Activated CD8-positive, alpha-beta T cell treated with anti-CD3 and anti-CD28 coated beads, Interleukin-2, amount 10 ng/mL, durations not matched to agents 7 days and 5 days (primary cell): ENCODE measurements at places on chromosomes 13 and 19. TPM values are rescaled to one million over a fixed set of nuclear protein-coding genes. Genes with fewer than 3 reads are reported as not detected.
A peak's percentile ranks its signal among the peaks of the same experiment; 100 is the strongest.

- H3K36me3 ChIP-seq: no peaks in the 10 kb centered on the region
- no peak overlapping the region for H3K27ac ChIP-seq
- no peak overlapping the region for H3K4me3 ChIP-seq
- no peak for DNase-seq
- H3K4me1 ChIP-seq: no peaks in the 10 kb centered on the region
These were observed 199.7 kb downstream of the TSHZ3 start for GRCh38 chr19:31149441-31149941.

Gene SPINT2
- 31.5 TPM for total RNA-seq

DNA sequence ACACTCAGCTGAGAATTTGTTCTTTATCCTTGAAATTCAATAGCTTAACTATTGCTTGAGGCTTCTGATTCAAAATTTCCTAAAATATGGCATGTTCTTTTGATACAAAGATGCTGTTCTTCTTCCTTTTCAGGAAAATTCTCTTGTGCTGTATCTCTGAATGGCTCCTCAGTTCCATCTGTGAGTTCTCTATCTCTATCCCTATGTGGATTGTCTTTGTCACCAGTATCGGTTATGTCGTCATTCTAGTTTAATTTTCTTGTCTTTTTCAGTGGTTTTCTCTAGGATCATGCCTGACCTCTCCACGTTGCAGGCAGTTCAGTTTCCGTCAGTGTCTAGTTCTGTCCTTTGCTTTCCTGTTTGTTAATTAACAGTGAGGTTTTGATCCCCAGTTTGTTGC lies 104.6 kb upstream of the GJB6 start:
- peaks cover 2% of the 10 kb centered on the region for H3K27me3 ChIP-seq
- no peak overlapping the region for H3K27ac ChIP-seq
- no peak overlapping the region for H3K4me3 ChIP-seq
- peaks cover 3% of the 10 kb centered on the region for H3K4me1 ChIP-seq
- no peak for DNase-seq

- no peak for DNase-seq
- peaks cover 21% of the 10 kb centered on the region for H3K4me1 ChIP-seq
- H3K36me3 ChIP-seq: peaks cover 21% of the 10 kb centered on the region
- no peak overlapping the region for H3K4me3 ChIP-seq
- no peak overlapping the region for H3K27ac ChIP-seq
- no peaks in the 10 kb centered on the region for H3K27me3 ChIP-seq
These were observed 14.7 kb downstream of the PIN1 start for GRCh38 chr19:9849791-9850190.

DNA sequence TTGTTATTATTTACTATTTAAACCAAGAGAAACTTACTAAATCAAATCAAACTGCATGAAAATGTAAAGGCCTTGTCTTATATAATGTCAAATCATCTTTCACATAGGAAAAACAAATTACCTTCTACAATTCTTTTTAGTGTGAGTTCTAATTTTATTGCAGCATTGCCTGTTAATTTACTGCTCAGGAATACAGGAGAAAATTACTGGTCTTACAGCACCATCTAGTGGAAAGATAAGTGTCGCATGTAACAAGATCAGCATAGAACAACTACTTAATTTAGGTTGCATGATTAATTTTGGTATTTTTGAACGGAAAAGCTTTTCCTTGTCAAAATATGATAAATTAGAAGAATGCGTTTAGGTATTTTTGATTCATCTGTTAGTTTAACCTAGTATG lies 502.7 kb downstream of the UQCRFS1 start:
- no peak for DNase-seq
- no peak overlapping the region for H3K4me3 ChIP-seq
- no peaks in the 10 kb centered on the region for H3K4me1 ChIP-seq
- no peaks in the 10 kb centered on the region for H3K36me3 ChIP-seq

- no peaks in the 10 kb centered on the region for H3K27me3 ChIP-seq
- no peaks in the 10 kb centered on the region for H3K4me1 ChIP-seq
- H3K36me3 ChIP-seq: no peaks in the 10 kb centered on the region
- H3K27ac ChIP-seq: no peak overlapping the region
These were observed 102.0 kb downstream of the PCDH9 start for GRCh38 chr13:67128136-67128535.

GRCh38 chr19:1206150-1206863 lies 729 bp downstream of the STK11 start:
- peaks cover 25% of the 10 kb centered on the region for H3K36me3 ChIP-seq
- no peak for DNase-seq
- H3K4me1 ChIP-seq: peaks cover 33% of the 10 kb centered on the region
- peak overlapping the region; percentile 93 for H3K27ac ChIP-seq
- H3K4me3 ChIP-seq: peak overlapping the region; percentile 97

DNA sequence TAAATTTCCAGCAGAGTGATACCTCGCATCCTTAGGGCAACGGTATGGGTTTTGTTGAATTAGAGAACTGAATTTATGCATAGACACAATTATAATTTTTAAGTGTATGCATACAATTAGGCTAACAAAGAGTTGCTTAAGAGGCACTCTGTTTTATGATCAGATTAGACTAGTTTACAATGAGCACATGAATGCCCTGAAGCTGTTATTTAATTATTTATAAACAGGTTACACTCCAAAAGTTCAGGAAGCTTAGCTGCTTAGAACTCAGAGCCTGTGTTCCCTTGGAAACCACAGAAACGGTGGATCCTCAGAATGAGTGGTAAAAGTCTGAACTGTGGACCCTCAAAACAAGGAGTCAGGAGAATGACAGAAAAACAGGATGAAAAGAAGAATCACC lies 72.5 kb upstream of the FBXL3 start:
- H3K4me1 ChIP-seq: no peaks in the 10 kb centered on the region
- H3K27me3 ChIP-seq: no peaks in the 10 kb centered on the region
- H3K4me3 ChIP-seq: no peak overlapping the region
- no peak for DNase-seq
- H3K27ac ChIP-seq: no peak overlapping the region

Gene FBN3
- total RNA-seq: 0.03 TPM

DNA sequence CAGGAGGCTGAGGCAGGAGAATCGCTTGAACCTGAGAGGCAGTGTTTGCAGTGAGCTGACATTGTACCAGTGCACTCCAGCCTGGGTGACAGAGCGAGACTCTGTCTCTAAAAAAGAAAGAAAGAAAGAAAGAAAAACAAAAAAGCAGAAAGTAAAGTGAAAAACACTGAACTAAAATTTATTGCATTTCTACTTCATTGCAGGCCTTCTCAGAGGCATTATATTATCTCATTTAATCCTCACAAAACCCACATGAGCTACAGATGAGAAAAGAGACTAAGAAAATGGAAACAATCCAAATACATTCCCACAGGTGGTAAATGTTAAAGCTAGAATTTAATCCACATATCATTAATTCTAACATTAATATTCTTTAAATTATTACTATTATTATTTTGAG lies 147.2 kb upstream of the FREM2 start:
- no peak for DNase-seq
- H3K4me1 ChIP-seq: no peaks in the 10 kb centered on the region
- H3K27ac ChIP-seq: no peak overlapping the region
- no peaks in the 10 kb centered on the region for H3K27me3 ChIP-seq

GRCh38 chr13:68574053-68574452 lies 1343.9 kb upstream of the PCDH9 start:
- H3K4me1 ChIP-seq: no peaks in the 10 kb centered on the region
- no peaks in the 10 kb centered on the region for H3K27me3 ChIP-seq
- no peaks in the 10 kb centered on the region for H3K36me3 ChIP-seq
- H3K27ac ChIP-seq: no peak overlapping the region
- H3K4me3 ChIP-seq: no peak overlapping the region
- no peak for DNase-seq

- H3K36me3 ChIP-seq: no peaks in the 10 kb centered on the region
- H3K27me3 ChIP-seq: no peaks in the 10 kb centered on the region
- no peaks in the 10 kb centered on the region for H3K4me1 ChIP-seq
- H3K4me3 ChIP-seq: no peak overlapping the region
- no peak for DNase-seq
These were observed 98.0 kb downstream of the SPRY2 start for GRCh38 chr13:80242728-80243427.

Gene NLRP7
- not detected for total RNA-seq

- H3K4me1 ChIP-seq: peaks cover 39% of the 10 kb centered on the region
- H3K36me3 ChIP-seq: peaks cover 27% of the 10 kb centered on the region
- H3K27ac ChIP-seq: peak overlapping the region; percentile 99
- H3K27me3 ChIP-seq: no peaks in the 10 kb centered on the region
These were observed 913 bp downstream of the MZF1 start for GRCh38 chr19:58572026-58572817.

Gene KANK3
- 3.5 TPM for total RNA-seq

Gene HCST
- total RNA-seq: 196 TPM

GRCh38 chr19:30046522-30046921 lies 104.5 kb downstream of the URI1 start:
- H3K36me3 ChIP-seq: peaks cover 2% of the 10 kb centered on the region
- no peak overlapping the region for H3K4me3 ChIP-seq
- no peak overlapping the region for H3K27ac ChIP-seq
- no peaks in the 10 kb centered on the region for H3K27me3 ChIP-seq

DNA sequence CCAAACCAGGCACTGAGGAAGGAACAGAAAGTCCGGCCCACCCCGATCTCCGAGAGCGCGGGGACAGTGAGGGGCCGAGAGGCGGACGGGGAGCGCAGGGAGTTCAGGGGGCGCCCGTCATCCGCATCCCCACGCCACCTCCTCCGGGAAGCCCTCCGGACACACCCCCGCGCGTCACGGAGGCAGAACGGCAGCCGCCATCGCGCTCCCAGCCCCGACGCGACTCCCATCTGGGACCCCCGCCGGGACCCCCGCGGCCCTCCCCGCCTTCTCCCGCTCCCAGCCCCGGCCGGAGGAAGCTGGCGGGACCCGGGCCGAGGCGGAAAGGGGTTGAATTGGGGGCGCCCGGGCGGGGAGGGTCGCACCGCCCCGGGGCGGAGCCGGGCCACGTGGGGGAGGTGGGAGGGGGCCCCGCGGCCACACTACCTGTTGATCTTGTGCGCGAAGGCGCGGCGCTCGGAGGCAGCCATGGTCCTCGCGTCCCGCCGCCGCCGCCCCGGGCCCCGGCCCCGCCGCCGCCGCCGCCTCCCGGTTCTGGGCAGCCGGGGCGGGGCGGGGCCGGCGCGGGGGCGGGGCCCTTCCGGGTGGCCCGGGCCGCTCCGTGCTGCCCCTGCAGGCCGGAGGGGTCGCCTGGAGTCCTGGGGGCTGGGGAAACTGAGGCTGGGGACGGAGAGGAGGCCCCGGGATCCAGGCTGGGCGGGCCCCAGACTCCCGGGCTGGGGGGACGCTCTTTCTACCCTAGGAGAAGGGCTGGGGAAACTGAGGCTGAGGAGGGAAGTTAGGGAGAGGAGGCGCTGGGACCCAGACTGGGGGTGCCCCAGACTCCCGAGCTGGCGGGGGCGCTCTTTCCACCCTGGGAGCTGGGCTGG lies at the start of gene DOCK6:
TSS of gene DOCK6 (minus strand) at position 554 of the 869 bp plus-strand sequence. CDS start at position 470, 84 bp downstream.
- peaks cover 43% of the 10 kb centered on the region for H3K27me3 ChIP-seq
- H3K27ac ChIP-seq: no peak within 1 kb of the TSS
- H3K36me3 ChIP-seq: no peaks in the 10 kb centered on the region
- no peak for DNase-seq
- peak within 1 kb of the TSS; percentile 52 for H3K4me3 ChIP-seq

Gene RFPL4AL1
- total RNA-seq: not detected

Gene FFAR2
- total RNA-seq: not detected

GRCh38 chr13:48151363-48152161 lies 56.7 kb upstream of the MED4 start:
- peaks cover 76% of the 10 kb centered on the region for H3K4me1 ChIP-seq
- DNase-seq: no peak
- no peaks in the 10 kb centered on the region for H3K27me3 ChIP-seq
- peaks cover 4% of the 10 kb centered on the region for H3K36me3 ChIP-seq

DNA sequence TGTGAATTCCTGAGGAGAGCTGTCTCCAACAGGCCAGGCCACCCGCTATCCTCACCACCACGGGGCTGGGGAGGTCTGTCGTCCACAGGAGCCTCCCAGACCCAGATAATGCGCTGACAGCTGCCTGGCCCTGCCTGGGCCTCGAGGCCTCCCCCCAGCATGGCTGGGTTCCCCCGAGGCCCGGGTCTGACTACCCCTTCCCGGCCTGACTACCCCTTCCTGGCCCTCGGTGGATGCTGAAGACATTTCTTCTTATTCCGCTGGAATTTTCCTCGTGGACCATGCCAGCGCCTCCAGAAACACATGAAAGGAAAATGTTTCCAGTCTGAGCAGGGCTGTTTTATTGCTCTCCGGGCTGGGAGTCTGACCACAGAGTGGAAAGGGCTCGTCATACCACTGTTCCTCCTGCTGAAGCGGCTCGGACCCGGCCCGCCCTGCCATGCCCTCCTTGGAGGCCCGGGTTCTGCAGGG lies 16.8 kb upstream of the COMP start:
- H3K27me3 ChIP-seq: peaks cover 3% of the 10 kb centered on the region
- H3K27ac ChIP-seq: no peak overlapping the region
- H3K36me3 ChIP-seq: no peaks in the 10 kb centered on the region
- no peak for DNase-seq

GRCh38 chr19:47444388-47444821 lies 25.1 kb upstream of the MEIS3 start:
- H3K4me1 ChIP-seq: peaks cover 45% of the 10 kb centered on the region
- H3K27ac ChIP-seq: no peak overlapping the region
- DNase-seq: peak; percentile 61

Gene ELSPBP1
- total RNA-seq: not detected

DNA sequence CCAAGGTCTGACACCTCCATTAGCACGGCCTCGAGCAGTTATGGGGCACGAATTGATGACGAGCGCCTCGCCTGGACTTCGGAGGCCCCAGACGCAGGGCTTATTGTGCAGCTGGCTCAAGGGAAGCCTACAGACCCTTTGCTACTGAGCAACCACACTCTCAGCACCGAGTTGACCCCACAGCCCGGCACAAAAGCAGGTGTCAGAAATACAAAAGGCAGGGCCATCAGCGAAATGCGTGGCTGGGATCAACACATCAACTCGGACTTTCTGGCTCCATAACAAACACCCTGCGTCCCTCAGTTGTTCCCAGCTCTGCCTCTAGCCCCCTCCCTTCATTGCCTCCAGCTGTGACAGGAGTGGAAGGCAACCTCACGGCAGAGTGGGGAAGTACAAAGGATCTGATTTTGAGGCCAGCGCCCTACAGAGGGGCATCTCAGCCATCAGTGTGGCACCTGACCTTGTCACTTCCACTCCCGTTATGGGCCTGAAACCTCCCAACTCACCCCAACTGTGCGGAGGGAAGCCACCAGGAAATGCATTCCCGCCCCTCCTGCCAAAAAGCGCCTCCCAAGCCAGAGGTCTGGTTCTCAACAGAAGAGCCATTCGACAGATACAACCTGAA lies 18.0 kb downstream of the PEPD start:
- H3K27ac ChIP-seq: no peak overlapping the region
- H3K4me1 ChIP-seq: peaks cover 7% of the 10 kb centered on the region
- no peaks in the 10 kb centered on the region for H3K27me3 ChIP-seq
- DNase-seq: no peak
- no peaks in the 10 kb centered on the region for H3K36me3 ChIP-seq

Gene RNF225
- total RNA-seq: 0.84 TPM

- DNase-seq: no peak
- H3K36me3 ChIP-seq: no peaks in the 10 kb centered on the region
These were observed 326.6 kb downstream of the MZT1 start for GRCh38 chr13:72400856-72401255.

- H3K4me3 ChIP-seq: no peak overlapping the region
- DNase-seq: no peak
- no peak overlapping the region for H3K27ac ChIP-seq
- H3K36me3 ChIP-seq: no peaks in the 10 kb centered on the region
- no peaks in the 10 kb centered on the region for H3K4me1 ChIP-seq
These were observed 59.0 kb upstream of the FLT1 start for GRCh38 chr13:28553971-28554370.

Gene SLC10A2
- not detected for total RNA-seq

Gene CPAMD8
- 0.11 TPM for total RNA-seq

Gene ADM5
- 4.4 TPM for total RNA-seq

GRCh38 chr19:17385878-17386611 lies 8.0 kb downstream of the CCDC194 start:
- H3K27ac ChIP-seq: no peak overlapping the region
- no peak overlapping the region for H3K4me3 ChIP-seq
- peak; percentile 73 for DNase-seq
